ENCODE measurements at places on chromosomes 5 and 9.

DNA sequence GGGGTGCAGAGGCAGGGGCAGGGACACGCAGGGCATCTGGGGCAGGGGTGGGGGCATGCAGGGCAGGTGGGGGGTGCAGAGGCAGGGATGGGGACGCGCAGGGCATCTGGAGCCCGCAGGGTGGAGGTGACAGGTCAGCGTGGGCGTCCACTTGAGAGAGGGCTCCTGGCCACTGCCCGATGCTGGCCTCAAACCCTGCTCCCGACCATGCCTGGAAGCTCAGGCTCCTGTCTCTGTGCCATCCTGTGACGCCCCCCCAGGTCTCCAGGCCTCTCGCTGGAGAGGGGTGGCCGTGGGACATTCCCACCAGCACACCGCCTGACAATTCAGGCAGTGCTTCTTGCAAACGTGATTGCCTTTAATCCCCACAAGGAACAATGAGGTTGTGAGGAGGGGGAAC is 33.0 kb downstream of the ZDHHC11B start:
- no peak for DNase-seq

- no peak for DNase-seq
Observed at GRCh38 chr9:92648474-92648971, 21.4 kb downstream of the IPPK start.

GRCh38 chr5:80194468-80194867 is 61.4 kb downstream of the SERINC5 start:
- DNase-seq = no peak

- DNase-seq = no peak
Observed at GRCh38 chr5:89417990-89418389, 535.0 kb upstream of the MEF2C start.

- no peak for DNase-seq
Observed at GRCh38 chr9:108033976-108034964, 544.7 kb upstream of the KLF4 start.

GRCh38 chr5:170220191-170220590 is 12.6 kb upstream of the C5orf58 start:
- no peak for DNase-seq

DNA sequence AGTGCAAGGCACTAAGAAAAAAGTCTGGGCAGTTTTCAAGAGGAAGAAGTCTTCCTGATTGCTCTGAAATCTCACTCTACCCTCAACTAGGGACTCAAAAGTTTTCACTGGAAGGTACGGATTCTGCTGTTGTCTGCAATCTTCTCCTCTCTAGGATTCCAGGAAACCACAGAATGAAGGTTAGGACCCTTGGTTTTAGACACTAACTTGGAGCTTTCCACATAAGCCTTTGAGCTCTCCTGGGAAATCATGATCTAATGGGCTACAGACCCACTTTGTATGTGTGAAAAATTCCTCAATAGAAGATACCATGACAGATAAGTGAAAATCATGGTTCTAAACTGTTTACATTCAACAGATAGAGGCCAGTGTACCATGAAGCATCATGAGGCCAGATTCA is 265.1 kb downstream of the PSAT1 start:
- DNase-seq = no peak

- no peak for DNase-seq
Observed at GRCh38 chr9:98886691-98887229, 56.9 kb upstream of the COL15A1 start.

DNA sequence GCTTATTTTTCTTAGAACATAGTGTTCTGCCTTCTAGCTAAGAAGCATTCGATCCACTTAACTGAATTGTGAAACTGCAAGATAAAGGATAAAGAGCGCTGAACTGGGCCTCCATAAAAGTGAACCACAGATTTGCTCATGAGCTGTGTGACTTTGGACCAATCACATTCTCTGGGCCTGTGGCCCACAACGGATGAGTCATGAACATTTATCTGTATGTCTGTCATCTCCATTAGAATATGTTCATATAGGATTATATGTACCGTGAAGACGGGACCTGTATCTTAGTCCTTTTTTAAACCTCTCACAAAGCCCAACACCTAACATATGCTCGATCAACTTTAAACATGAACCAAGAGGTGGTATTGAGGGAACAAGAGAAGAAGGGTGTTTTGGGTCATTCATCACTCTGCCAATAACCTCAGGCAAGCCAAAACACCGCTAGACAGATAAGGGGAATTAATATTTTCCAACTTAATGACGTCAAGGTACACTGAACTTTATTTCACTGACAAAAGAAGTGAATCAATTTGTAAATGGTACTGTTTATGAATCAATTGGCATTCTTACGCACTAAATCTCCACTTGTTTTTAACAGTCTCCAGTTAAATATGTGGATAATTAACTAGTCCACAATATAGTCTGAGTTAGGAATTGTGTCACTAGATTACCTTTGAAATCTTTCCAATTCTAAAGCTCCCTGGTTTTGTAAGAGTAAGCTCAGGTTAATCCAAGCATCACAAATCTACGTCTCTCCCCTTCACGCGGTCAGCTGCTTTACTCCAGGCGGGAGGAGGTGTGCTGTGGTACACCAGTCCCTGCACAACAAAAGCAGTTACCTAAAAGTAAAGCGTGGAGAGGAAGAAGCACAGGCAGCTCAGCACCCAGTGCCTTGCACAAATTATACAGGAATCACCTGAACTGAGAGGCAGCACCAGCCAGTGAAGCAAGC is 1.6 kb downstream of the TMEM245 start:
- no peak for DNase-seq

DNA sequence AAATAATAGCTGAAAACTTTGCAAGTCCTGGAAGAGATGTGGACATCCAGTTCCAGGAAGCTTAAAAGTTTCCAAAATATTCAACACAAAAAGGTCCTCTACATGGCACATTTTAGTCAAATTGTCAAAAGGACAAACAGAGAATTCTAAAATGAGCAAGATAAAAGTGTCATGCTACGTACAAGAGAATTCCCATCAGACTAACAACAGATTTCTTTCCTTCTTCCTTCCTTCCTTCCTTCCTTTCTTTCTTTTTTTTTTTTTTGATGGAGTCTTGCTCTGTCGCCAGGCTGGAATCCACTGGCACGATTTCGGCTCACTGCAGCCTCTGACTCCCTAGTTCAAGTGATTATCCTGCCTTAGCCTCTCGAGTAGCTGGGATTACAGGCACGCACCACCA is 39.3 kb downstream of the BTNL8 start:
- DNase-seq = no peak

DNA sequence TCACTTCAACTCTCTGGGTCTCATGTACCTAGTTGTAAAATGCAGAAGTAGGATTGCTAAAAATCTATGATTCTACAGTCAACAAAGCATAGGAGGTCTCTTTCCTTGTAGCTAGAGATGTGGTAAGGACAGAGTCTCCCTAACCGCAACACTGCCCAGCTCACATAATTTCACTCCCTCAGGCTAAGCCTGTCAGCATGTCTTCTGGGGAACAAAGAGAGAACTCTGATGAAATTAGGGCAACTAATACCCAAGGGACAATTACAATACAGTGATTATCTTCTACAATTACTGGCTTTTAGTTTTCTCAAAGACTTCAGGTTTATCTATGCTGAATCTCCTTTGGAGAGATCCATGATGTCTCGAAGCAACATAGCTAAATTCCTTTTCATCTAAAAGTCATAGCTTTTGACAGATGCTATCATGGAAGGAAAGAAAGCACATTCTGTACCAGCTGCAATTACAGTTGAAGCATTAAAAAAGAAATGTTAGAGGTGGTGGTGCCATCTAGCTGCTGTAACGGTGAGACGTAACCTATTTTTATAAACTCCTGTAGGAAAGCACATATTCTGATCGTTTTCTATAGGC is 141.1 kb upstream of the TARS1 start:
- DNase-seq = no peak

DNA sequence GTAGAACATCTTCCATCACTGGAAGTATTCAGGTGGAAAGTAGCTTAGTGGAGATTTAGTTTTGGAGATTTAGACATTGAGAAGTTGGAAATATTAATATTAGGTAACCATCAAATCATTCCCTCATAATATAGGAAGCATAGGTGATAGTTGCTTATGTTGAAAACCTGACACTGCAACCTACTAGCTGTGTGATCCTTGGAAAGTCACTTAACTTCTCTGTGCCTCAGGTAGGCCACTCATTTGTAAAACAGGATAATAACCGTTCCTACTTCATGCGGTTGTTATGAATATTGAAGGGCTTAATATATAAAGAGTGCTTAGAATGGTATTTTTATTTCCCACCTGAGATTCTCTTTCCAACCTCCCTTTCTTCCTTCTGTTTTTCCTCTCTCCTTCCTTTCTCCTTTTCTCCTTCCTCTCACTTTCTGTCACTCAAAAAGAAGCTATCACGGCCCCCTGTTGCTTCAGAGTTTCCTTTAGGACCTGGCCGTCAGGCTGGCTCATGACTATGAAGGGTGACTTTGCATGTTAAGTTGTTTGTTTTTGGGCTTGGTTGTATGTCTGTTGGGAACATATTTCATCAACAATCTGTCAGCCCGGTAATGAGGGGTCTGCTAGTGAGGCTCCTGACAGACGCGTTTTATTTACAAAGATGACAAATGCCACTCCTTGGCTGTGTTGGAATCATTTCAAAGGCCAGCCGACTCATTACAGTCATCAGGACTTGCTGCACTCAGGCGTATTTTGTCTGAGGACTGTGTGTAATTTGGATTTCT is 31.0 kb downstream of the DOCK2 start:
- no peak for DNase-seq

DNA sequence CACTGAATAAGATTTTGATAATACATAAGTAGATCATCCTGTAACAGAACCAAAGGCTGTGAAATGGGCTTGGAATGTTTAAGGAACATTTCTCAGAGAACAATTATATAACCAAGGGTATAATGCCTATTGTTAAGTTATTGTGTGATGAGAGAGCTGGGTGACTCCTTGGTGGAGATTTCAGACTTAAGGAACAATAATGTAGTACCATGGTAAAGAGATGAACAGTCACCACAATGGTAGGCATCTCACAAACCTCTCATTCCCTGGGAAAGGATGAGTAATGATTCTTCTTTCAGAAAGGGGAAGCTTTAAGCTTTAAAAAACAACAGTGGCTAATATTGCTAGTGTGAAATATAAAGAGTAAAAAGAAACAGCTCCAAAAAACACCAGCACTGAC is 147.4 kb downstream of the TRIM36 start:
- no peak for DNase-seq

DNA sequence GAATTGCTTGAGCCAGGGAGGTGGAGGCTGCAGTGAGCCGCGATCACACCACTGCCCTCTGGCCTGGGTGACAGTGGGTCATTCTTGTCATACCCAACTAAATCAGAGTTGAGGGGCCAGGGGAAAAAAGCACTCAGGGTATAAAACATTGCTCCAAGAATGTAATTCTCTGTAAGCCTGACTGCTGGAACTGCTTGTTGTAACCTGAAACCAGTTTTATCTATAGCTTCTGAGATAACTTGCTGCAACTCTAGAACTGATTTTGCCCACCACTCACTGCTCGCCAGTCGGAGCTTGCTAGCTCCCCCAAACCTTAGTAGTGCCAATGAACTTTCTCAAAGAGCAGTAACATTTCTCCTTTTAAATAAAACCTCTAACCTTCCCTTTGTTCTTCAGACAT is 9.6 kb upstream of the MSH3 start:
- DNase-seq = no peak

DNA sequence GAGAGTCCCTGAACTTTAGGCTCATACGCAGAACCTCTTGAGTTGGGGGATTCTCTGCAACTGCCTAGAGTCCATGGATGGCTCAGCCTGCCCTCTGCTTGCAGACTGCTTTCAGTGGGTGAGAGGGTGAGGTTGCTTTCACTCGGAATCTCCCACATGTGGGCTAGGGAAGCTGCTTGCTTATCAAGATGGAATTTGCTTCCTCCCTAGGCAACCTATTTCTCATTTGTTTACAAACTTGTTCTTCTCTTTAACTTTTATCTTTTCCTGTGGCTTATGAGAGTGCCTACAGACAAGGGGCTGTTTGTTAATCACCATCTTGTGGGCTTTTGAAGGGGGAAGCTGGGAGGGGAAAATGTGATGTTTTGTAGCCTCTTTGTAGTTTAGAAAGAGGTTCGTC is 10.0 kb downstream of the TLE4 start:
- no peak for DNase-seq

DNA sequence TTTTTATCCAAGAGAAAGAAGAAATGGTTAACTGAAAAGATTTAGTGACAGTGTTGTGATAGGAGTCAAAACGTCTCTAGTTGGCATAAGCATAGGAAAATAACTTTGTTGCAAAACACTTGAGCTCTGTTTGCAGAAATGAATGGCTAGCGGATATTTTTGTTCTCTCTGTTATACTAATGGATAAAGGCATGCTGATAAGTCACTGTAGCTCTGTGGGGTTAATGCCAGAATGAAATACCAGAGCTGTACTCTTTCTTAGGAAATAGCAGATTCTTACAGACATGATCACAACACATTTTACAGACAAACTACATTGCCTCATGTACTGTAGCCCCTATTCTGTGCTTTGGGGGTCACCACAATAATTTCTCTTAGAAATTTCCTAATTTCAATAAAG is 202.8 kb downstream of the DMRTA1 start:
- no peak for DNase-seq

GRCh38 chr9:78595200-78595945 is 298.4 kb downstream of the PSAT1 start:
- DNase-seq = no peak

DNA sequence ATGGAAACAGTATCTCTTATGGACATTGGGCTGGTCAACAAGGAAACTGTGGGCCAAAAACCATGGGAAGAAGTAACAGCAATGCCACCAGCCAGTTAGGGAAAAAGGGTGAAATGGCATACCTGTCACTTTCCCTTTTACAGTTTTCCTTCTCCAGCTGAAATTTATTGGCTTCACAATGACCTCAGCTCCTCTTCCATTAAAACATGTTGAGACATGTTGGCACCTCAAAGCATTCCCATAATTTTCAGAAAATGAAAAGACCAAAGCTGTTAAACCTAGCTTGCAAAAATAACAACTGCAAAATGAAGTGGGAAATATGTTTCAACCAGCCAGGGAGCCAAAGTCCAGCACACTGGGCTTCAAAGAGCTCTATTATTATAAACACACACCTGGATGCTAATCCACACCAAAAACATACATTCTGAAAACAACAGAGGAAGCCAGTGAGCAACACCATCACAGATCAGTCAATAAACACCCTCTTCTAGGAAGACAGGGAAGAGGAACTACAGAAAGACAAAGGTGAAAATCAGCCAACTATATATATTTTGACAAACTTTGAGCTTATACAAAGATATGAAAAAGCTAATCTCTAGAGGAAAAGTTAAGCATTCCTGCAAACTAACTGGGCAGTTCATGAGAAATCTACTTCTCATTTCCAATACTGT is 78.4 kb upstream of the PTGER4 start:
- DNase-seq = no peak

DNA sequence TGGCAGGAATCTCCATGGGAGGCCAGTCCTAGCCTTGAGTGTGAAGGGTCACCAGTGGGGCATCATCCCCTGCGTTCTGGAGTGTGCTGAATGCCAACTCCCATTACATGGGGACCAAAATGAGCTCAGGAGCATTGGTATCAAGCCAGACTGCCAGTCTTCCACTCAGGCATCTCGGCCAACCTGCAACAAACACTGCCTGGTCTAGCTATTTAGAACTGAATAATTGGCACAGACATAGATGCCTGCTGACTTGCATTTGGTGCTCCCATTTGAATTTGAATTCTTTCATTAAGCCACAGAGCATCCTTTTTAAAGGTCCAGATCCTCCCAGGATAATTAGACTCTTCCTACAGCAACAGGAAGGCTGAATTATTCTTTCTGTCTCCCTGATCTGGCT is 116.6 kb upstream of the ABCA1 start:
- no peak for DNase-seq

Measured in thoracic aorta (tissue), 2 donors.